ENCODE measurements at places on chromosomes 7 and 10.

GRCh38 chr10:11533328-11533781, 78.1 kb downstream of the USP6NL start:
- no peak for DNase-seq

DNA sequence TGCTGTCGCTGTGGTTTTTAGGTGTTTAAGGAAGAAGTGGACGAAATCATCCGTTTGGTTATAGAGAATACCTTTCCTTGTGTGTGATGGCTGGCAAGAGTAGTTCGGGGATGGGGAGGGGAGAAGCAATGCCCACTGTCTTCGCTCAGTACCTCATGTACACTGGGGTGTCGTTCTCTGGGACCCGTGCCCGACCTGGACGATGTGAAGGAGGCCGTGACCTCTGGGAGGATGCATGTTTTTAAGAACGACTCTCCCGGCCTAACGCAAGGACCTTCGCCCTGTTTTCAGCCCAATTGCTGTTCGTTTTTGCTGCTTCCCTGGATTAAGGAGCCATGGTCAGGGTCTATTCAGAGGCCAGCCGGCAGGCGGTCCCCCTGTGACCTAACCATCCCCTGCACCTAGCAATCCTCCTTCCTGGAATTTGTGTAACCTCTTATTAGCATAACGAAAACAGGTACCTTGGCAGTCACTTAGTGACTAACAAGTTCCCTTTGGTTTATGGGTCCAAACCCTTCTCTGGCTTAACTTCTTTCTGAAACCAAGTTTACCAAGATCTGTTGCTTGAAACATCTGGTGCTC, 1.3 kb downstream of the NFE2L3 start:
- no peak for DNase-seq

- DNase-seq: no peak
Measured at GRCh38 chr10:7537126-7537525, 126.3 kb upstream of the SFMBT2 start.

GRCh38 chr10:1009071-1009494, 16.6 kb downstream of the IDI2 start:
- DNase-seq: no peak

DNA sequence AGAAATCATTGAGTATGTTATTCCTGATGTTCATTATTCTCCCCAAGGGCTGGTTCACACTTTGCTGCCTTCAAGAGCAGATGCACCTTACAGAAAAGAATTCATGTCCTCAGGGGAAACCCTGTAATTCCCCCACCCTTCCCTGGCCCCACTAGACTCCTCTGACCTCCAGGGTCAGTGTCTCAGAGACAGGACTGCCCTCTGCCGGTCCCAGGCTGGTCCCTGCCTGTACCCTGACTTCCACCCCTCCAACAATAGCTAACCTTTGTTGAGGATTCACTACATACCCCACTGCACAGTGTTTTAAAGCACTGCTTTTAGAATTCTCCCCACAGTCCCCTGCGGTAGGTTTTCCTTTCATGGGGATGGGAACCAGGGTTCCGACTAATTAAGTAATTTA, 4.4 kb upstream of the SEPHS1 start:
- no peak for DNase-seq

Measured in stimulated activated CD8-positive, alpha-beta memory T cell treated with anti-CD3 and anti-CD28 coated beads, Interleukin-15, amount 100 ng/mL, for 48 hours (primary cell).